Heart left ventricle (tissue), 16 donors: ENCODE measurements at places on chromosomes 16 and 17. TPM values are rescaled to one million over a fixed set of nuclear protein-coding genes. Genes with fewer than 3 reads are reported as not detected.

GRCh38 chr16:21219551-21219950 lies 8.2 kb upstream of the ZP2 start:
- DNase-seq: no peak

DNA sequence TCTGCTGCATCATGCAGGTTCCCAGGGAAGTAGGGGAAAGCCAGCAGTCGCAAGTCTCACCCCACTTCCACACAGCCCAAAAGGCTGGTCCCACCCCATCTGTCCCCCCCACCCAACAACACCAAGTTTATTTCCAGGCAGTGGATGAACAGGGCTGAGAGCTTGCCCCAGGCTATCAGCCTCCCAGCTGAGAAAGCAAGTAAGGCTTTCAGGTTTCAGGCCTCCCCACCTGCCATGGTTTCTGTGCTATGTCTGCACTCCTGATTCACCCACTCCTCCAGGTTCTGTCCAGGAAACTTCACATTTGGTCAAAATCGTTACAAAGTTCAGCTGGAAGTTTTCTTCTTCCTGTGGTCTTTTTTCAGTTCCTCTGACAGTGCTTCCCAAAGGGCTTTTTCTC lies 97.5 kb upstream of the HS3ST3A1 start:
- no peak for DNase-seq

DNA sequence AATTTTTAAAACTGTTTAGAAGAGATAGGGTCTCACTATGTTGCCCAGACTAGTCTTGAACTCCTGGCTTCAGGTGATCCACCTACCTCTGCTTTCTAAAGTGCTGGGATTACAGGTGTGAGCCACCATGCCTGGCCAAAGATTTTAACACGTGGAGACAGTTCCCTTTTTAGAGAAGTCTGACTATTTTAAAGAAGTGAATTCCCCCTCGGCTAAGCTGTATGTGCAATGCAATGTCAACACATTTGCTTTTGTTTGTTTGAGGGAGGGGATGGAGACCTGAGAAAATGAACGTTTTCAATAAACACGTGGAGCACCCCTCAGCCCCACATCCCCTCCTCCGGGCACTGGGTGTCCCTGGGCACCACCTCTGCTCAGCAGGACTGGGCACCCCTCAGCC lies 14.3 kb upstream of the RNPS1 start:
- no peak for DNase-seq

DNA sequence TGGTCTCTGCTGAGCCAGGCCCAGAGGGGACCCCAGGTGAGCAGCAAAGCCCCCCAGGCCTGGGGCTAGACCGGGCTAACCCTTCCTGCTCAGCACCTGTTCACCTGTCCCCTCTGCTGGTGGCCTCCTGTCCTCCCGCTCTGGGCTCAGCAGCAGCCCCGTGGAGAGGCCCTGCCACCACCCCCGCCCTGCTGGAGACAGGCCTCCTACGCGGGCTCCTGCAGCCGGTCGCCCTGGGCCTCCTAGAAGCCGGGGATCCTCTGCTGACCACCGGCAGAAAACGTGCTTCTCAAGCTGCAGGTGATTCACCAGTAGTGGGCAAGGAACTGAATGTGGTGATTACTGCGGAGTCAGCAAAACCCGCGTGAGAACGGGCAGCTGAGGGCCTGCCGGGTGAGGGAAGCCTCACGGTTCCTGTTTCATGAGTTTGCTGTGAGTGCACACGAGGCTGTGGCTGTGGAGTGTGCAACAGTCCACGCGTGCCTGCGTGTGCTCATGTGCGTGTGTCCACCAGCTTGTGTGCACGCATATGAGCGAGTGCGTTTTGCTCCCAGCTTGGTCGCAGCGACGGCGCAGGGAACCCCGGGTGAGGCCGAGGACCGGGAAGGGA lies 792 bp downstream of the SECTM1 start:
- no peak for DNase-seq

Gene USP10
- polyA plus RNA-seq: 17.8 TPM

GRCh38 chr17:40340880-40341807 lies 23.4 kb downstream of the GJD3 start:
- peak; percentile 98 for DNase-seq

GRCh38 chr17:61818225-61818624 lies 45.1 kb downstream of the BRIP1 start:
- DNase-seq: no peak

DNA sequence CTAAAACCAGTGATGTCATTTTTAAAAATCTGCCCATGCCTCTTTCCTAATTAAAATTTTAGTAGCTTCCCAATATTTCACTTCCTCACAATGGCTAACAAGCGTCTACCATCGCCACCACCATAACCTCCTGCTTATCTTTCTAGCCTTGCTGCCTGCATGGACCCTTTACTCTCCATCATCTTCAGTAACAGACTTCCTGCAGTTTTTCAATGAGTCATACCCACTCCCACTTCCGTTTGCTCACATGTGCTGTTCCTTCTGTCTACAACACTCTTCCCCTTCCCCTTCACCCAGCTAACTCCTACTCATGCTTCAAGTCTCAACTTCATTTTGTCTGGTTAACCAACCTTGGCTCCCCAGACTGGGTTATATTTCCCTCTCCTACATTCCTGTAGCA lies 12.8 kb upstream of the SKAP1 start:
- no peak for DNase-seq

GRCh38 chr16:70553645-70554044 lies 30.0 kb downstream of the SF3B3 start:
- DNase-seq: no peak

GRCh38 chr16:9469512-9469911 lies 378.1 kb downstream of the HAPSTR1 start:
- DNase-seq: no peak

- no peak for DNase-seq
These were observed 1.5 kb downstream of the HOXB5 start for GRCh38 chr17:48592057-48592514.

- DNase-seq: no peak
These were observed 5.2 kb upstream of the FOXJ1 start for GRCh38 chr17:76146053-76146851.

Gene OR1D2
- polyA plus RNA-seq: not detected

Gene ZG16B
- not detected for polyA plus RNA-seq
